ENCODE measurements at places on chromosomes 16 and 17.

- no peak for DNase-seq
These were observed 286.7 kb downstream of the SEC14L1 start for GRCh38 chr17:77427391-77427991.

DNA sequence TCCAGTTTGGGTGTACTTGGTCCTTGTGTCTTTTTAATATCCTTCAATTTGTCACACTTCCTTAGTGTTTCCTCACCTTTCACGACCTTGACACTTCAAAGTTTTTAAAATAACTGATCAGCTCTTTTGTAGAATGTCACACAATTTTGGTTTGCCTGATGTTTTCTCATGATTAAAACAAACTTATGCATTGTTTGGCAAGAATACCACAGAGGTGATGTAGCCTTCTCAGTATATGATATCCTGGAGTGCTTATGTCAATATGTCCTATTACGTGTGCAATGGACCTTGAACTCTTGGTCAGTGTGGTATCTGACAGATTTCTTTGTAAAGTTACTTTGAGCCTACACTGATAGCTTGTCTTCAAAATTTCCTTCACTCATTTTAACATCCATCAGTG, 297.4 kb downstream of the CNTNAP4 start:
- no peak for DNase-seq

DNA sequence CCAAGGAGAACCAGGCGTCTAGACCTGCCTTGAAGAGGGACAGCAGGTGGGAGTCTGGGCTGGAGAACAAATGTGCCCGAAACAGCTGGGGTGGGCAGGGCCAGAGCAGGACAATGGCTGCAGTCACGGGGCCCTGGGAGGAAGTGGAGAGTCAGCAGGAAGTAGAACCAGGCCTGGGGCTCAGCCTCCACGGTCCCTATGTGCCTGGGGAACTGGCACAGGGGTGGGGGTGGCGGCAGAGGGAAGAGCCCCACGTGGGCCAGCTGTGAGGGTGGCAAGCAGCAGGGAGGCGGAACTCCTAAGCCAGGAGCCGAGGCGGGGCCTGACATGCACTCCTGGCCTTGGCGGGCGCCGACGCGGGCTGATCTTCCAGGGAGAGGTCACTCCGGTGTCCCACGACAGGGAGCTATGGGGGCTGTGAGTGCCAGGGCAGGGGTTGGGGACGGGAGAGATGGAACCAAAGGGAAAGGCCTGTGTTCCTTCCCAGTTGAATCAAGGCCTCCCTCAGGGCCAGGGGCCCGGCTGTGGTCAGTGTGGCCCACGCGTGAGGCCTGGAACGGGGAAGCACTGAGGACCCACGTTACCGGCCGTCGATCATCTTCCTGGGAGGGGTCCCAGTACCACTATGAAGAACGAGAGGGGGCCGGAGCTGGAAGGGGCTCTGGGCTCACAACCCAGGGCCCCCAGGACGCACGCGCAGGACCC, 42.7 kb downstream of the TIMM22 start:
- no peak for DNase-seq

DNA sequence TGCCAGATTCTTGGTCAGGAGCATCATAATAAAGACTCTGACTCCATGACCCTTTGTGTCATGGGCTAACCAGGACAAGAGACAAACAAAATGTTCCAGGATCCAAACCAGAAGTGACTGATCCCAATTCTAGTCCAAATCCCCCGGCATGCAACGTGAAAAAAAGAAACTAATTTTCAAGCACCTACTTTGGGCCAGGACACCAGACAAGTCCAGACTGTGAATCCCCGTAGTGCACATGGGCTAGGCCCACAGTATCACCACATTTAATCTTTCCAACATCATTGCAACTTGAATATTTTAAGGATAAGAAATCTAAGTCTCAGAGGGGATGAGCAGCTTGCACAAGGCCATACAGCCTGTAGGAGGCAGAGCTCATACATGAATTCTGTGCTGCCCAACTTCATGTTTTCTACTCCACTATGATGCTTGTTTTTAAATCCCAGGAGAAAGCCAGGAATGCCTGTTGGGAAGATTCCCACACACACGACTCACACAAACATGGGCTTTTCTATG, 365.7 kb downstream of the NPIPA8 start:
- DNase-seq: no peak

GRCh38 chr17:17141860-17142552, 64.1 kb downstream of the PLD6 start:
- no peak for DNase-seq

DNA sequence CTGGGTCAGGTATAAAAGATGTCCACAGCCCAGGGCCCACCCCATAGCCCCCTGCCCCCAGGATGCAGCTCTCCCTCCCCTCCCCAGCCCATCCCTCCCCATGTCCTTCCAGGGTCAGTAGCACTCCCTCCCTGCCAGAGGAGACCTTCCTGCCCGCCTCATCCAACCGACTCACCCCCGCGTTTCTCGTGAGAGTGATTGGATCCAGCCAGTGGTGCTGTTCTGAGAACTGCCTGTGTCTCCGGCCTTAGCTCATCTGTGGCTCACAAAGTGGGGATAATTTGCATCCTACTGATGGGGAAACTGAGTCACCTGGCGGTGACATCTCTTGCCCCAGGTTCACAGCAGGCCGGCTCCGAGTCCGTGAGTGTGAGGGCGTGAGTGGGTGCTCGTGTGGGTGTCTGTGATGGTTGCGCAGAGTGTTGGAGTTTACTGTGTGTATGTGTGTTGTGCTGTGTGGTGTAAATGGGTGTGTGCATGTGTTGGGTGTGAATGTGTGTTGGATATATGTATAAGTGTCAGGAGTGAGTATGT, 90.7 kb upstream of the GSE1 start:
- no peak for DNase-seq

GRCh38 chr16:56823081-56823733, 41.8 kb upstream of the SLC12A3 start:
- no peak for DNase-seq

GRCh38 chr17:72192800-72193192, 72.0 kb downstream of the SOX9 start:
- DNase-seq: no peak

DNA sequence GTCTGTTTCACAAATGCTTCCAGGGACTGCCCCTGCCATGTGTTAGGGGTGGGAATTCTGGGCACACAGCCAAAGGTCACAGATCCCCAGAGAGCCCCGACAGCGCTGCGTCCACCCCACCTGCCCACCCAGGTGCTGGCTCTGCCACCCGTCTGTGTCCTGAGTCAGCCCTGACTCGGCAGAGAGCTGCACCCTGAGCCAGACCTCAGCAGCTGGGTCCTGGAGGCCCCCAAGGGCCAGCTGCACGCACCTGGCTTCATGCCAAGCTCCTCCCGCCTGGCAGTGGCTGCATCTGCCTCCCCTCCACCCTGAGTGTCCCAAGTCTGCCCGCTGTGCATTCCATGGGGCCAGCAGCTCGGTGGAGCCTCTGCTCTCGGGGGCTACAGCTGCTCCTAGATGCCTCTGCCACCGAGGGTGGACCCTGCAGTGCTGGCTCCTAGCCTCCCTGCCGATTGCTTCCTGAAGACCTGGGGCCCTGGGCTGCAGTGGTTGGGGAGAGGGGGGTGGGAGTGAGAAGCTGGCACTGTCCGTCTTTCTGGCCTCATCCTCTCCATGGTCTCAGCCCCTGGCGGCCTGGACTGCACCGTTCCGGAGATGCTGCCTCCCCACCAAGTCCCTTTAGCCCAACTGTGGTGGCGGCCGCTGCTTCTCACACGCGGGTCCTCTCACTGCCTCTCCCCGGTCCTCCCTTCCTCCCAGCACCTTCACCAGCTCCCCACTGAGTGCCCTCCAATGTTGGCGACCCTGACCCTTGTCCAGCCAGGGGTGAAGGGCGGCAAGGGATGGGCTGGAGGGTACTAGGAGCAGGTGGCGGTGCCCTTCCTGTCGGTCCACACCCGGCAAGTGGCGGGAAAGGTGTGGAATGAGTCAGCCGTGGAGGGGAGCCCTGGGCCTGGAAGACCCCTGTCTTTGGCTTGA, 3.0 kb downstream of the SECTM1 start:
- peak; percentile 79 for DNase-seq

DNA sequence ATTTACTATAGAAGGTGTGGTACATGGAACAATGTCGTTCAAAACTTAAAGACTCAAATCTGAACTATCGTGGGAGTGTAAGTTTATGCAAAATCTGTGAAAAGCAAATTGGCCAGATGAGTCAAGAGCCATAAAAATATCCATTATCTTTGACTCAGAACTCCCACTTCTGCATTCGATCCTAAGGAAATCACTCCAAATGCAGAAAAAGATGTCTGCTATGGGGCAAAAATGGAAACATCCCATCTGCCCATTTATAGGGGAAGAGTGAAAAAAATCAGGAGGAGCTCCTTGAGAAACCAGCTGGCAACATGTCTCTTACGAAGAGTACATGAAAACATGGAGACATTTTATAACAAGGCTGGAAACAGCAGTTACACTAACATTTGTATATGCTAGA, 43.6 kb upstream of the CCDC182 start:
- no peak for DNase-seq

DNA sequence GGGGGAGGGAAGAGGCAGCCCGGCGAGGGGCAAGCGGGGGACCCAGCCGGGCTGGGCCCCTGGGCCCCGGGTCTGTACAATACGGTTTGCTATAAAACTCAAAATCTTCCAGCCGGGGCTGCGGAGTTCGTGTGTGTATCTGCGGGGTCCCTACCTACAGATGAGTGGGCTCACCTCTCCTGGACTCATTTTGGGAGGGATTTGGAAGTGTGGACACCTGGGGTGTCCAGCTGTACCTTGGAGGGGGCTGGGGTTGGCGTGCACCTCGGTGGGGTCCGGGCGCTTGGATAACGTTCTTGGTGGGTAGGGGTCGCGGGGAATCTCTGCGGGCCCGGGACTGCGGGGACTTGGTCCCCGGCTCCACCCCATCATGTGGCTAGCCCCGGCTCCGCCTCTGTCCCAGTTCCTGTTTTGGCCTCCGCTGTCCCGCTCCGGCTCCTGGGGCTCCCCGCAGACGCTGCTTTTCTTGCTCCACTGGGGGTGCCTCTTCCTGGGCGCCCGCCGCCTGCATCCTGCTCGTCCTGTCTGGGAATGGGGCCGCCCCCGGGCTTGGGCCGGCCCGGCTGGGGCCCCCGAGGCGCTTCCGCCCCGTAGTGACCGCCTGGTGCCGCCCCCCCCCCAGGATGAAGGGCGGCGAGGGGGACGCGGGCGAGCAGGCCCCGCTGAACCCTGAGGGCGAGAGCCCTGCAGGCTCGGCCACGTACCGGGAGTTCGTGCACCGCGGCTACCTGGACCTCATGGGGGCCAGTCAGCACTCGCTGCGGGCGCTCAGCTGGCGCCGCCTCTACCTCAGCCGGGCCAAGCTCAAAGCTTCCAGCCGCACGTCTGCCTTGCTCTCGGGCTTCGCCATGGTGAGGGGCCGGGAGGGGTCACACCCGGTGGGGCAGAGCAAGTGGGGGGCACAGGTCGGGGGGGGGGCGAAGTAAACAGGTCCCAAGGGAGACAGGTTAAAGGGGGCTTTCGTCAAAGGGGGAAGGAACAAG, at the start of gene ORAI3:
Gene ORAI3, plus strand, starts transcription at position 402 of the 983 bp plus-strand sequence. Its CDS starts 222 bp downstream, at position 624.
- peak; percentile 30 for DNase-seq

- no peak for DNase-seq
These were observed 17.1 kb downstream of the AKAP1 start for GRCh38 chr17:57102122-57102521.

GRCh38 chr16:73053364-73054124, 5.6 kb upstream of the ZFHX3 start:
- DNase-seq: peak; percentile 83

- DNase-seq: peak; percentile 24
These were observed 2.4 kb upstream of the FOXL1 start for GRCh38 chr16:86575754-86576557.

GRCh38 chr17:34227707-34228106, 27.4 kb upstream of the CCL2 start:
- DNase-seq: no peak

DNA sequence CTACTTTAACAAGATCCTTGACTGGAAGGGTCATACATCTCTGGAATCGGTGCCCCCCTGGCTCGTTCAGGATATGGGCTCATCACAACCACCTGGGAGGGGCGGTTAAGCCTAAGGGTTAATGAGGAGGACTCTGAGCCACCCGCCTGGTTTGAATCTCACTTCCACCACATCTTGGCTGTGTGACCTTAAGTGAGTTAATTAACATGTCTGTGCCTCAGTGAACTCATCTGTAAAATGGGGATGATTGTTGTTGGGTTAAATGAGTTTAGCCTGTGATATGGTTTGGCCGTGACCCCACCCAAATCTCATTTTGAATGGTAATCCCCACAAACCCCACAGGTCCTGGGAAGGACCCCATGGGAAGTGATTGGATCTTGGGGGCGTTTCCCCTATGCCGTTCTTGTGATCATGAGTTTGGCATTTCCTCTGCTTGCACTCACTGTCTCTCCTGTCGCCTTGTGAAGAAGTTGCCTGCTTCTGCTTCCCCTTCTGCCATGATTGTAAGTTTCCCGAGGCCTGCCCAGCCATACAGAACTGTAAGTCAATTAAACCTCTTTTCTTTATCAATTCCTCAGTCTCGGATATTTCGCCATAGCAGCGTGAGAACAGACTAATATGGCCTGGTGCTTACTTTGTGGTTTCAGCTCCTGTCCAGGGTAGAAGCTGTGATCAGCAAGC, 214.0 kb upstream of the CIBAR2 start:
- no peak for DNase-seq

- DNase-seq: no peak
These were observed 285.2 kb downstream of the CPPED1 start for GRCh38 chr16:12518241-12519175.

DNA sequence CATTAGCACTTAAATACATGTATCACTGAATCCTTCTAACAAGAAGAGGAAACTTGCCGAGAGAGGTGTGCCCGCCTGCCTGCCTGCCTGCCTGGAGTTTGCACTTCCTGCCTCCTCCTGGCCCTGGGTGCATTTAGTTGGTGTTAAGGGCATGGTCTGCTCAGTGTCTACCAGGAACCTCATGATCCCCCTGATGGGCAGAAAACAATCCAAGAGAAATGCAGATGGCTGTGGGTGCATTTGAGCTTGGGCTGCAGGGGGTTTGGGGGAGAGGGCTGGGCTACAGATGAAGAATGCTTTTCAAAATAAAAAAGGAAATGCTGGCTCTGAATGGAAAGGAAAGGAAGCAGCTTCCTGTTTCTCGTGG, 10.1 kb downstream of the KSR1 start:
- no peak for DNase-seq
